ENCODE measurements at places on chromosomes 12 and 14.

- DNase-seq: no peak
These were observed 22.8 kb upstream of the USP44 start for GRCh38 chr12:95573951-95574576.

GRCh38 chr14:22519877-22520685, 68.9 kb downstream of the DAD1 start:
- no peak for DNase-seq

- DNase-seq: no peak
These were observed 398.6 kb upstream of the FLRT2 start for GRCh38 chr14:85131226-85131922.

DNA sequence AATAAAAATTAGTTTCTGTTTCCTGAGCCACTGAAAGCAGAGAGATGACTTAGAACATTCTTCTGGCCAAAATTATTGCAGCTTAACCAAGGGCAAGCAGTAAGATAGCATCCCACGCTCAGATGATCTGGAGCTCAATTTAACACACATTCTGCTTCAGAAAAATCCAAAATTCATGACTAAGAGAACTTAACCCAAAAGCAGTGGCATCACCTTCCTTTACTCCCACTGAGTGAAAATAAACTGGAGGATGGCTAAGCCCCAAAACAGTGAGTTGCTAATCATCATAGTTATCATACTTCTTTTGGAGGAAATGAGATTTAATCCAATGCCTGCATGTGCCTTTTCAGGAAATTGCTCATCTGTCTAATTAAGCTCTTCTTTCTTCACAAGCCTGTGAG, 195.4 kb downstream of the DUSP6 start:
- no peak for DNase-seq

DNA sequence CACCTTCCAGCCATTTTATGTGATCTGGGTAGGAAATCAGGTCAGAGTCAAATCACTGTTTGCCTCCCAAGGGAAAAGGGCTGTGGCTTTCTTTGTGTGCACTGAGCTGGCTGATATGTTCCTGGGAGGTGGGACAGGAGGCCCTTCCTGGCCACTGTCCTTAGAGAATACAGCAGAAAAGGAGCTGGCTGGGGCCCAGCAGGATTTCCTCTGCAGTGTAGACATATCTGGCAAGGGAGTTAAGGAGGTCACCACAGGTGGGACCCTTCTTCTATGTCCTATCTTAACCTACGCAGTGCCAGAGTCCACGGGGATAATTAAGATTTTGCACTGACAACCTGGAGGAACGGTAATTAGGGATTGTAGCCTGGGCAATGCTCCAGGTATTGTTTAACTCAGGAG, 145.3 kb downstream of the NTF3 start:
- no peak for DNase-seq

- peak; percentile 30 for DNase-seq
These were observed 14.0 kb downstream of the SMCO2 start for GRCh38 chr12:27460471-27460978.

- DNase-seq: no peak
These were observed 45.7 kb downstream of the NPAS3 start for GRCh38 chr14:32984241-32984930.

- no peak for DNase-seq
These were observed 75.5 kb upstream of the OTX2 start for GRCh38 chr14:56885825-56886224.

DNA sequence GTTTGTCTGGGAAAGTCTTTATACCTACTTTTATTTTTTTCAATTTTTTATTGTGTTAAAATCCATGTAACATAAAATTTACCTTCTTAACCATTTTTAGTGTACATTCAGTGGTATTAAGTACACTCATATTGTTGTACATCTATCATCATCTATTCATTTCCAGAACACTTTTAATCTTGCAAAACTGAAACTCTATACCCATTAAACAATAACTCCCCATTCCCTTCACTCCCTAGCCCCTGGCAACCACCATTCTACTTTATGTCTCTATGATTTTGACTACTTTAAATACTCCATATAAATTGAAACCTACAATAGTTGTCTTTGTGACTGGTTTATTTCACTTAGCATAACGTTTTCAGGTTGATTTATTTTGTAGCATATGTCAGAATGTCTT, 131.9 kb upstream of the SLC38A2 start:
- DNase-seq: no peak

DNA sequence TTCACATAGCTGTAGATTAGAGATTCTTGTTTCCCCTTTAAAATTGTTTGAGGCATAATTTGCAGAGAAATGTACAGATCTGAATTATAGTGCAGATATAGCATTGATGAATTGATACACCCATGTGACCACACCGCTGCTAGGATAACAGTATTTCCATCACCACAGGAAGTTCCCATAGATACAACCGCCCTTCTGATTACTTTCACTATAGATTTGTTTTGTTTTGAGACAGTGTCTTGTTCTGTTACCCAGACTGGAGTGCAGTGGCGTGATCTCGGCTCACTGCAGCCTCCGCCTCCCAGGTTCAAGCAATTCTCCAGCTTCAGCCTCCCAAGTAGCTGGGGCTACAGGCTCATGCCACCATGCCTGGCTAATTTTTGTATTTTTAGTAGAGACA, 8.8 kb upstream of the ASPG start:
- no peak for DNase-seq

DNA sequence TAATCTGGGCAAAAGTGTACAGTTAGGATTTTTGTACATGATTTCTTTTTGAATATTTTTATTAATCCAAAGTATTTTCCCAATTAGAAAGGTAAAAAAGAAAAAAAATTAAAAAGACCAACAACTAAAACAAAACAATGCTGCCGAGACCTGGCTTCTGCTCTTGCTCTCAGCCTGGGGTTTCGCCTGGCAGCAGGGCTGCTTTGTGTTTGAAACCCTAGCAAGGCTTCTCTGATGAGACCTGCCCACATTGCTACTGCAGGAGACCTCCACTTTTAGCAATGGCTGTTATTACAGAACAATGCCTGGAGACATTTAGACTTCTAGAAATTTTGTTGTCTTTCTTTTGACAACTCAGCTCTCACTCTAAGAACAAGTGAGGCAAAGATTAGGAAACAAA, 1153.0 kb upstream of the TMEM132C start:
- no peak for DNase-seq

GRCh38 chr12:52207895-52208294, 16.1 kb upstream of the KRT80 start:
- DNase-seq: no peak

DNA sequence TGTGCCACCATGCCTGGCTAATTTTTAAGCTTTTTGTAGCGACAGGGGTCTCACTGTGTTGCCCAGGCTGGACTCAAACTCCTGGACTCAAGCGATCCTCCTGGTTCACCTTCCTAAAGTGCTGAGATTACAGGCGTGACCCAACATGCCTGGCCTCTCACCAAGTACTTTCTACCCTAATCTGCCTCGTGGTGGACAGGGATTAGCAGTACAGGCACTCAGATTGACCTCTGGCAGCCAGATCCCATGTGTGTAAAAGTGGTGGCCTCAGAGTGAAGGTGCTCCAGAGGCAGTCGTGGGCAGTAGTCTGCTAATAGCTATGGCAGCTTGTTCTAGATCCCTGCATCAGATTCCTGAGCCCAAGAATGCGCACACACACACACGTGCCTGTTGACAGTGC, 30.9 kb downstream of the MTHFD1 start:
- no peak for DNase-seq

- no peak for DNase-seq
These were observed 24.5 kb downstream of the ERG28 start for GRCh38 chr14:75636100-75636692.

All from stimulated activated naive CD8-positive, alpha-beta T cell treated with anti-CD3 and anti-CD28 coated beads, Interleukin-15, amount 100 ng/mL, for 72 hours (primary cell).